ENCODE measurements at places on chromosomes 6 and 20.

GRCh38 chr20:58150772-58151171, 77.7 kb downstream of the ANKRD60 start:
- no peak for DNase-seq

DNA sequence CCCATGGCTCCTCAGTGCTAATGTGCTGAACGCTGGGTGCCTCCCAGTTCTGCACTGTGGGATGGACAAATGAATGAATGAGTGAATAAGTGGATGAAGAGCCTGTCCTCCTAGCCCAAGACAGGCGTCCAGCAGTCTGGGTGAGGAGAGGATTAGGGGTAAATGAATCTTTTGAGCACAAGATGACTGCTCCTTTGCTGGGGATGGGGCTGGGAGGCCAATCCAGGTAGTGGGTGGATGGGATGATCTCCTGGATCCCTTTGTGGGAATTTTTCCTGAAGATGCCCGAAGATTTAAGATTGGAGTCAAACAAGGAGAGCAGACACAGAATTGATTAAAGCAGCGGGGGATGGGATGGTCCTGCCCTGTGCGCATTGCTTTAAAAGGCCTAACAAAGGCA, 65.3 kb upstream of the MLN start:
- no peak for DNase-seq

DNA sequence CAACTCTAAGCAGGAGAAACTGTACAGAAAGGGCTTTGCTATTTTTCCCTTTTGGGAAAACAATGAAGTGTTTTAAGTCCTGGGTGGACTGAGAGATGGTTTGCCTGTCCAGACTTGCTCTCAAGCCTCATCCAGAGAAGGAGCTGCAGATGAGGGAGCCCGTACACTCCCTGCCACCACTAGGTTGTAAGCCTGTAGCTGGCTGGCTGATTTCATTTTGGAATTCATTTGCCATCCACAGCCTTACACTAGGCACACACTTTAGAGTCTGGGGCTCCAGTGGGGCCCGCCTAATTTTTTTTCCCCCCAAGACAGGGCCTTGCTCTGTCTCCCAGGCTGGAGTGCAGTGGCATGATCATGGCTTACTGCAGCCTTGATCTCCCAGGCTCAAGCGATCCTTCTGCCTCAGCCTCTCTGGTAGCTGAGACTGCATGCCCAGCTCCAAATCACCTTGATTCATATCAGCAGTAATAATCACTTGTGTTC, 28.4 kb downstream of the POFUT1 start:
- no peak for DNase-seq

DNA sequence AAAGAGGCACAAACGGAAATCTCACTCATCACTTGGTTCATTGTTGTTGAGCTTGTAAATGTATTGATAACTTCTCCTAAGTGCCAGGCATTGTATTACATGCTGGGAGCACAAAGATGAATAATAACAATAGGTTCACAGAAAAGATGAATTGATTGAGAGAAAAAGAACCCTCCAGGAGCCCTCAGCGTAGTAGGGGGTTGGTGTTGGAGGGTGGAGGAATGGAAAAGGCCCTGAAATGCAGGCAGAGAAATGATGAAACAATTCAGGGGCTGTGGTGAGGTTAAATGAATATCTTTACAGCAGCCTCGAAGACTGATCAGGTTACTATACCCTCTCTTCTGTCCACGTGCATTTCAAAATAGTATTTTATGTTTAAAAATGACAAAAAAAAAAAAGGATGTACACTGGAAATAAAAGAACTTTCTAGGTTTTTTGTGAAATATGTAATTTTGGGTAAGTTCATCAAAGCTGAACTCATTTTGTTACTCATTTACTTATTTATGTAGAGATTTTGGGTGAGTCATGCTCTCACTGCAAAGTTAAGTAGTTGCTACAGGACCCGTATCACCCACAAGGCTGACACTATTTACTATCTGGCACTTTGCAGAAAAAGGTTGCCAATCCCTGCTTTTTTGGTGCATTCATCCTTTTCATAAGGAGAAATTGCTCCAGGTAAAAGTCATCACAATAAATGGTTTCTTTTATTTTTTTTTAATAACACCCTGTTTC, 277.3 kb downstream of the ZNF217 start:
- no peak for DNase-seq

- no peak for DNase-seq
Observed at GRCh38 chr20:23417861-23418260, 3.4 kb downstream of the NAPB start.

- no peak for DNase-seq
Observed at GRCh38 chr20:38369389-38369788, 23.1 kb downstream of the LBP start.

DNA sequence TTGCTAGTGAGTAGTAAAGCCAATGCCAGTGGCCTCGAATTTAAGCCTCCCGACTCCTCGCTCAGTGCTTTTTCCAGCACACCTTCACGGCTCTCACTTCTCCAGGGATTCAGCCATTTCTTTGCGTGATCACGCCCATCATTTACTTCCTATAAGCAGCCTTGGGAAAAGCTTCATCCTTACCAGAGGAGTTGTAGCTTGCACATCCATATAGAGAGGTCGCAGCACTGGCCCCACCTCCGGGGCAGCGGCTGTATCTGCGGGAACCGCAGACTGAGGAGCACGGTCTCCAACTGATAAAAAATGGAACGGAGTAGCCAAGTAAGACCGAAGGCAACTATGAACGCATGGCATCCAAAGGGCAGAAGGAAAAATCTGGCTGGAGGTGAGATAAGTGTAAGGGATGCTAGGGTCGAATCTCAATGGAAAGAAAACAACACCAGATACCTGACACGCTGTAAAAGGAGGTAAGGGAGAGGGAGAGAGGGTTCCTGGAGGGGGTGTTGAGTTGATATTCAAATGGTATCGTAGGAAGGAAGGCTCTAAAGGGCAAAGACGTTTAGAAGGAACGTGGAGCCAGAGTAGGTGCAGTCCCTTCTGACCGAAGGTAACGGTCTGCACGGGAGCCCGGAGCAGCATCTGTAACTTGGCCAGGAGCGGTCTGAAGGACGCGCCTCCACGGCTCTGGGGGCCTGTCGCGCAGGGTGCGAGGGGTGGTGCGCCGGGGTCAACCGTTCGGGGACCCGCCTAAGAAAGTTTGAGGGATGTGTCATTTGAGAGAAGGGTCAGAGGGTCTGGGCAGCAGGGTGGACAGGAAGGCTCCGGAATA, 640 bp downstream of the NFS1 start:
- DNase-seq = no peak

- DNase-seq = no peak
Observed at GRCh38 chr6:92047860-92048259, 1371.5 kb downstream of the EPHA7 start.

DNA sequence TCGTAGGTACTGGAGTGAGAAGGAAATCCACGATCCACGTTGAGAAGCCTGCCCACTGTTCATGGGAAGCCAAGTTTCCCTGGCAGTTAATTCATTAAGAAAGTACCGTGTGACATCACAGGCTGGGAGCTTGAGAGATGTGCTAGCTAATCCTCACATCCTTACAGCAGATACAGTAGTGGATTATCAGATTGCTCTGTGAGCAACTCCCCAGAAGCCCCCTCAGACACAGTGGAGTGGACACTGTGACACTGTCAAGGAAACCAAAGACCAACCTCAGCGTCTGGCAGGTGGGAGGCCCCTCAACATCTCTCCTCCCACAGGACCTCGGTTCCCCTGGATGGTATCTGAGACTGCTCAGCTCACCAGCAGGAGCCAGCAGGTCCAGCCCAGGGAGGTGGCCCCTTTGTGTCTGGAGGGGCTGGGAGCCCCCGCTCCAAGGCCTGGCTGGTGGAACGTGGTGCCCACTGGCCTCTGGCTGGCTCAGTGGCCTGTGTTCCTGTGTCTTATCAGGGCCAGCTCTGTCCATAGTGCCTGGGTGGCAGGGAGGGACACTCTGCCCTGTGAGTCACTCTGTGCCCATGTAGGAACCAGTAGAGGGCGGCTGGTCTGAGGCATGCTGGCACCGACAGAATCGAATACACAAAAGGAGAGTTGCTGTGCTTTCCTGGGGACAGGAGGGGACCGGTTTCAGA, 7.2 kb downstream of the PYGB start:
- DNase-seq = no peak

DNA sequence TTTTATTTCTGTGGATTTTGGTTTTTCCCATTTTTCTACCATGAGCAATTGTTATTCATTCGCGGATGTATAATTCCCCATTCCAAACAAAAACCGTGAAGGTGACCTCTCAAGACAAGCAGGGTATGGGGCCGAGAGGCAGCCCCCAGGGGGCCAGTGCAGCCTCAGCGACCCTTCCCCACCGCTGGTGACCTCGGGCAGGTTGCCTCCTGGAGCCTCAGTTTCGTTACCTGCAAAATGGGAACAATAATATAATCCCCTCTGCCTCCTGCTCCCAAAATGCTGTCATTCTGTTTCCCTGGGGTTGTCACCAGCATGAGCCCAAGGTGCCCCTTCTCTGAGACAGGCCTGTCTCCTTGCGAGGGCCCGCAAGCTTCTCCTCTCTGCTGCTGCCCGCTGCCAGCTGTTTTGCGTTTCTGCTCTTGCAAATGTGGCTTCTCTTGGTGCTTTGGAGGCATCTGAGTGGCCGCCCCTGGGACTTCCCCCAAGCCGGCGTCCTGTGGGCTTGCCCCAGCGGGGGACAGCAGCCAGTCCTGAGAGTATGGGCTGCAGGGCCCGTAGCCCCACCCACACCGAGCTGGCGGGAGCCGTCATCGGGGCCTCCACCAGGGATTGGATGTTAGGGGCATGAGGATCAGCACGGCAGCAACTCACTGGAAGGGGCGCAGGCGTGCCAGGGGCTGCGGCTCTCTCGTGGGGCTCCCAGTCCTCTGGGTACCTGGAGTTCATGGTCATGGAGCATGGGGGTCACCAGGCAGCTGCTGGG, 161.9 kb downstream of the TAF4 start:
- DNase-seq = no peak

- no peak for DNase-seq
Observed at GRCh38 chr6:35777356-35778102, 1.1 kb downstream of the CLPSL2 start.

- no peak for DNase-seq
Observed at GRCh38 chr6:11315743-11316437, 83.4 kb upstream of the NEDD9 start.

Measured in substantia nigra (tissue), 51 donors.